GM04504 (cell line): ENCODE measurements at places on chromosomes 4 and X.

DNA sequence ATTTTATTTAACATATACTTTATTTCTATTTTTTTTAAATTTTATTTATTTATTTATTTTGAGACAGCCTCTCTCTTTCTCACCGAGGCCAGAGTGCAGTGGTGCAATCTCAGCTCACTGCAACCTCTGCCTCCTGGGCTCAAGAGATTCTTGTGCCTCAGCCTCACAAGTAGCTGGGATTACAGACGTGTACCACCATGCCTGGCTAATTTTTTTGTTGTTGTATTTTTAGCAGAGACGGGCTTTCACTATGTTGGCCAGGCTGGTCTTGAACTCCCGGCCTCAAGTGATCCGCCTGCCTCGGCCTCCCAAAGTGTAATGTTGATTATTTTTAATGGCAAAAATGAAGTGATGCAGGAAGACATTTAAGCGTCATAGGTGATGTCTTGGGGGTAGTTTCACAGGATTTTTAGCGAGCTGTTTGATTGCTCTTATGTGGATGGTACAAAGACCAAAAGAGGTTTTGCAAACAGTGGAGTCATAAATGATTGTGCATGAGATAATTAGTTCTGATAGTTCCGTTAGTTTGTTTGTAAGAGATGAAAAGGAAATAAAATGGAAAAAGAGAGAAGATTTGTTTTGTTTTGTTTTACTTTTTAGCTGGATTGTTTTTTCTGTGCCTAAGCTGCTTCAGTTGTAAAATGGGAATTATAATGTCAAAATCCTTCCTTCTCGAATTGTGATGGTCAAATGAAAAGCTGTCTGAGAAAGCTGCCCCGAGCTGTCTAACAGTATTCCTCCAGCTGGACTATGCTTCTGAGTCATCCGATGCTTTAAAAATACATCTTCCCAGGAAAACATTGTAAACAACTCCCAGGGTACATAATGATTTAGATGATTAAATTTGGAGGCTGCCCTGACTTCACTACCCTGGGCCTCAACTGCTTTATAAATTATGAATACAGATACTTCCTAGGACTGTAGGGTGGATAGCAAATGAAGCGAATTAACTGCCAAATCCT, 14.7 kb downstream of the RHOH start:
- no peak for DNase-seq

DNA sequence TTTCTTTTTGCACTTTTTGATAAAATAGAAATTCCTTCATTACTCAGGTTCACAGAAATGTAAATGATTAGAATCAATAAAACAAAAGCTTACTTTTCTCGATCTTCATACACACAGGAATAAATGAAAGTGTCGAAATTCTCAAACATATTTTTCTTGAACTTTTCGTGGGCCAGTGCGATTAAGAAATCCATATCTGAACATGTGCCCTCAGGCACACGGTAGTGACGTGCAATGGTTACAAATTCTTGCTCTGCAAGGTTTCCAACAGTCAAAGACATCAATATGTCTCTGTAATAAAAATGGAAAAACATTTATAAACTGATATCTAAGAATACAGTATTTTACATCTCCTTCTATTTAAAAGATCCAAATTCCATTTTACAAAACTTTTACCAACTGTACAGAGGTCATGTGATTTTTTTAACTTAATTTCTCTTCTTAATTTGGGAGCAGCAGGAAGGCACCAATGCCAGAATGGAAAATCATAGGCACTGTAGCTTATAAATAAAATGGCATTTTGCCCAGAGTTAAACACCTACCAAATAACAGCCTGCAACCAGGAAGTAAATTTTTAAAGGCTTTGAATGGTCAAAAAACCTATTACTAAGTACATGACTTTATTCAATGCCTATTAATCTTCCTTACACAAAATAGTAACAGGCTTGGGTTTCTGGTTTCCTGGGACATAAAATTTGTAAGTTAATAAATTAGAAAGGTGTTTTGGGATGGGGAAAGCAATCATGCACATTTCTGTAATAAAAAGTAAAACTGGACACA, 165.0 kb downstream of the EFHC2 start:
- no peak for DNase-seq

DNA sequence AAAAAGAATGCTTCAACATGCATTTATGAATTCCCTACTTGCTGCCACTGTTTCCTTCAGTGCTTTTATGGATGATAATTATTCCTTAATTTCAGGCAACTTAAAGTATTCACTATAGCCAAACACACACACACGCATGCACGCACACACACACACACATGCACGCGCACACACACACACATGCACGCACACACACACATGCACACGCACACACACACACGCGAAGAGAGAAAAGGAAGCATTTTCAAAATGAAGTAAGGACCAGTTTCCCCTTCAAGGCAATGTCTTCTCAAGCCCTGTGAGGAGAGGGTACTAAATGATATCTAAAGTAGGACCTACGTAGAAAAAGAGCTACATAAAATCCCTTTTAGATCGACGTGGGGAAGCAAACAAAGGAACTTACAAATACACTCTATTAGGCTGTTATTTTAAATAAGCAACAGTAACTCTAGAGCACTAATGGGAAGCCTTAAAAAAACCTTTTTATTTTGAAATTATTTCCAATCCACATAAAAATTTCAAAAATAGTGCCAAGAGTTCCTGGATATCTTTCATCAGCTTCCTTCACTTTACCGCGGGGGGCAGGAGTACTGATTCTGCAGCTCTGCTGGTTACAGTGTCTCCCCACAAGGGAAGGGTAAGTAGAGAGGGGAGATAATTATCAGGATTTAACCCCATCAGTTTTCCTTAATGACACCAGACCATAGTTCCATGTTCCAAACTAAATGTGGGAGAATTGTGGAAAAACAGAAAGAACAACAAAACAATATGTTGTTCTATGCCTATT, 13.7 kb downstream of the IRF2 start:
- DNase-seq = no peak

- DNase-seq = no peak
Measured at GRCh38 chr4:55765070-55765469, 54.5 kb upstream of the EXOC1L start.

GRCh38 chr4:61350932-61351331, 150.8 kb downstream of the ADGRL3 start:
- no peak for DNase-seq

DNA sequence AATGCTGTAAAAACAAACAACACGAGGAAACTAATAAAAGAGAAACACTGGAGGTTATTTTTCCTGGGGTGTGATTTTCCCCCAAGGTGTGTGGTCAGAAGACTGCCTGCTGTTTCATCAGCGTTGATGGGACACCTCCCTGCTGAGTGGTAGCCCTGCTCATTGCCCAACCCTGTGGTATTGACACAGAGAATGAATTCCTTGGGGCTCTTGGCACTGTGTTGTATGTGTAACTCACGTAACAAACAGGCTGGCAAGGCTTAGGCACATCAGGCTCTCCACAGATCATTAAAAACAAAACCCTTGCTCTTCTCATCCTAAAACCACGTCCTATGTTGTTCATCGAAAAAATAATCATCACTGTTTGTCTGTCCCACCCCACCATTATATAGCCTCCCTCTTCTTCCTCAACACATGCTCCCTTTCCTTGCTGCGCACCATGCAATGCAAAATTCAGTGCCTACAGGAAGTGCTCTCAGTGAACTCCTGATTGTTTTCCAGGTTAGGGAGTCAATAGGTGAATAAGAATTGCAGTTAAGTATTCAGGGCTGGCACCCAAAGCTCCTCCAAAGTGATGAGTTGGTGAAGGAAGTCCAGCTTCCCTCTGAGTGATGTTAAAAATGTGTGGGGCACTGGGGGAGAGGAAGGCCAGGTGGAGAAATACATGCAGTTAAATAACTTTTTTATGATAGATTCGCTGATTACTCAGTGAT, 11.4 kb upstream of the PUDP start:
- DNase-seq = no peak

DNA sequence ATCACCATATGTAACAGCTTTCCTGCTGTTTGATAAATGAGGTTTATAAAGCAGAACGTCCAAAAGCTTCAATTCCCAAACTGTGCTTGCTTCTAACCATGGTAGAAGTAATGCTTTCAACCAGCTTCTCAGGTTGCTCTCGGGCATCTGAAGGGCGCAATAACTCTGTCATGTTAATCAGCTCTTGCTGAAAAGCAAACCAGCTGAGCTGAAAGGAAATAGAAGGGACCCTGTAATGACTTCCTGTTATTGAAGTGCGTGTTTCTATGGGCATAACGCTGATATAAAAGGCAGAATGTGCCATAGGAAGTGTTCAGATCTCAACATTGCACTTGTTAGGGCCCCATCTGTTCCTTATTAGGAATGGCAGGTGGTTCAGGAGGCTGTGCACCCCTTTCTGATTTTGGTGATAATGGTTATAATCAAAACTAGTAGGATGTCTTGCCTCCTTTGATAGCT, 21.2 kb downstream of the HERC3 start:
- no peak for DNase-seq

- DNase-seq = no peak
Measured at GRCh38 chr4:23485801-23486200, 404.0 kb downstream of the PPARGC1A start.

DNA sequence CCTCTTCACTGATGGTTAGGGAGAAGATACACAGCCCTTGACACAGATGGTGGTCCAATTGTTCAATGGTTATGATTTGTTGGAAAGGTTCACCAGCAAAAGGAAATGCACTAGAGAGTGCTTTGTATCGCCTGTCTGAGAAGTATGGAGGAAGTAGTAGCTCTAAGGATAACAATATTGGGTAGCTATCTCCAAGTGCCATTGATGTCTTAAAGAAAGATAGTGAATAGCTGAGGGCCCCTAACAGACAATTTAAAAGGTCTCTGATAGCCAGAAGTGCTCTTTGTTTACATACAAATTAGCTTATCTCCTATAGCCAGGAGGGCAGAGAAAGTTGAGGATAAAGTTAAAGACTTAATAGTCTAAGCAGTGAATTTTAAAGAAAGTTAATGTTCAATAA, 33.9 kb upstream of the BLTP1 start:
- no peak for DNase-seq

- DNase-seq = no peak
Measured at GRCh38 chrX:68536429-68536828, 37.6 kb downstream of the YIPF6 start.

DNA sequence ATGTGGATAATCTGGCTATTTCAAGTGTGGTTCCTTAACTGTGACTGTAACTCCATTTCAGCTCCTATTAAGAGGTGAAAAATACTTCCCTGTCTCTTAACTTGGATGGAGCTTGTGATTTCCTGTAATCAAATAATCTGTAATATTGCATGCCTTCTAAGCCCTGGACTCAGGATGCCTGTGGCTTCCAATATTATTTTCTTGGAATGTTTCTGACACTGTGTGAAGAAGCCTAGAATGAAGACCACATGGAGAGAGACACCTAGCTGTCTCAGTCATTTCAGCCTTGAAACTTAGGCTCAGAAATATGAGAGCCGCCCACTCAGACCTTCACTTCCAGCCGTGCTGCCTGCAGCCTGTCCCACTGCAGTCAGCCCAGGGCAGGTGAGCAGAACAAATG, 544.3 kb downstream of the TRIML1 start:
- DNase-seq = no peak

- no peak for DNase-seq
Measured at GRCh38 chr4:14222377-14223029, 595.0 kb upstream of the BOD1L1 start.

DNA sequence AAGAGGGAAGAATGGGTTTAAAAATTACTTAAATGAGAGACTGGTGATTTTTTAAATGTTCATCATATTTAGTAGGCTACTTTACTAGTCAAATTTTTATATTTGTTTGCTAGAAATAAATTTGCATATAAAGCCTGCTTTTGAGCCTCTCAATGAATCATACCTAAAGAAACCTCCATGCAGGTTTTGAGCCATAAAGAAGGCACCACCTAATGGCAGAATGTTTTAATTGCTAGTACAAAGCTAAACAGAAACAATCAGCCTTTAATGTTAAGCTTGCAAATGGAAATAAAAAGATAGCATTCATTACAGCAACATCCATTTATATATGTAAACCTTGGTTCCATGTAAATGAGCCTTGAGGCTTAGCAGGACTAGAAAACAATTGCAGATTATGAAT, 989.7 kb downstream of the CCSER1 start:
- no peak for DNase-seq

DNA sequence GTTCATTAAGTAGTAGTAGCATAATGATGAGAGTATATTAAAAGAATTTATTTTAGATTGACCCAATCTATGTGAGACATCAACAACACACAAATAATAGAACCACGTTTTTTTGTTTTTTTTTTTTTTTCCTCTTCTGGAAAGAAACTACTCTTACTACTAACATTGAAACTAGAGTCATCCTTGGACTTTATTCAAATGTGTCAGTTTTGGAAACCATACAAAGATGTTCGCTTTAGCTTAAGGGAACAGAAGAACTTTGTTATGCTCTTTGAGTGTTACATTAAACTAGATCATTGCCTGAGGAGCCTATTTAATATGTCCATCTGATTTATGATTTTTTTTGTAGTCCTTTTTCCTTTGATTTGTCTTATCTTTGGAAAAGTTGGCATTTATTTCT, 166.7 kb downstream of the RPA4 start:
- DNase-seq = no peak

GRCh38 chr4:38316045-38316444, 348.0 kb upstream of the KLF3 start:
- no peak for DNase-seq

GRCh38 chr4:890036-890695, 42.0 kb downstream of the GAK start:
- no peak for DNase-seq

GRCh38 chr4:93217431-93217830, 611.1 kb upstream of the ATOH1 start:
- no peak for DNase-seq

DNA sequence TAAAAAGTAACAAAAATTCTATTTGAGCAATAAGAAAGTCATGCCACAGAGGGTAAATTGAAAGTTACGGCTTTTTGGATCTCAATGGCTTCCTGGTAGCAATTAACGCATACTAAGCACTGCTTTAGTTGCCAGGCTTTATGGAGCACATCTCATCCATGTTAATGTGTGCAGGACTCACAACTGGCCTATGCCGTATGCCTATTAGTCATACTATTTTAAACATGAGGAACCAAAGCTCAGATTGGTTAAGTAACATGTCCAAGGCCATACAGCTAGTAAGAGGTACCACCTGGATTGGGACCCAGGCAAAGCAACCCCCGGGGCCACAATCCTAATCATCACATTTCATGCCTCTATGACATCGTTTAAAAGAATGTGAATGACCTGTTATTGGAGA, 17.1 kb downstream of the DAPP1 start:
- DNase-seq = no peak
